ENCODE measurements at places on chromosomes 1 and 21. TPM values are rescaled to one million over a fixed set of nuclear protein-coding genes. Genes with fewer than 3 reads are reported as not detected.
A peak's percentile ranks its signal among the peaks of the same experiment; 100 is the strongest.

- no peak for DNase-seq
Observed at GRCh38 chr1:44534771-44535170, 129.7 kb downstream of the RNF220 start.

Gene DCDC2B
- total RNA-seq, result not detected

GRCh38 chr21:14987370-14988170 lies 77.2 kb downstream of the NRIP1 start:
- no peak for DNase-seq

GRCh38 chr1:76285578-76286135 lies 211.1 kb downstream of the ST6GALNAC3 start:
- DNase-seq, result no peak

DNA sequence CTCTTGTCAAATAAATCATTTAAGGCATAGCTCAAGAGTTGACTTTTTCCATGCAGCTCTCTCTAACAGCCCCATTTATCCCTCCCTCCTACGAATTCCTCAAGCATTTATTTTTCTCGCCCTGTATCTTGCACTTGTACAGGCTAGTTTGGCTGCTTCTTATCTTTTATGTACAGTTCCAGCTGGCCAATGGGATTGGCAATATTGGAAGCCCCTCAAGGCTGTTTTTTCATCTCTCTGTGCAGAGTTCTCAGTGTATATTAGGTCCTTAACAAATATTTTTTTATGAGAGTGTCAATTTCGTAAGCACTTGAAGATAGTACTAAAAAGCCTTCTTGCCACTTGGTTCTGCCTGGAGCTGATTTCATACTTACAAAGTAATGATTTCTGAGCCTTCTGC lies 356.0 kb downstream of the ST6GALNAC3 start:
- no peak for DNase-seq

DNA sequence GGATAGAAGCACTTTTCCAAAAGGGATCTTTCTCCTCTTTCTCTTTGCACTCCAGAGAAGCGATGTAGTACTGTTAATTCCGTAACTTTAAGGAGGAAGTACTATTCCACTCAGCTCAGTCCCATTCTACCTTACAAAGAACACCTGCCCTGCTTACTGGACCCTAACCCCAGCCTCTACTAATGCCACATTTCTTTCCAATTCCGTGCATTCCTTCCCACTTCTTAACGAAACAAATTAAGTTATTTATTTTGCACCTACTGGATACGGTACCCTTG lies 511 bp downstream of the NDC1 start:
- no peak for DNase-seq

GRCh38 chr1:9389968-9390367 lies 97.3 kb downstream of the SPSB1 start:
- no peak for DNase-seq

GRCh38 chr1:84991097-84991920 lies 5.6 kb downstream of the MCOLN2 start:
- no peak for DNase-seq

Gene C8B
- total RNA-seq, result not detected

DNA sequence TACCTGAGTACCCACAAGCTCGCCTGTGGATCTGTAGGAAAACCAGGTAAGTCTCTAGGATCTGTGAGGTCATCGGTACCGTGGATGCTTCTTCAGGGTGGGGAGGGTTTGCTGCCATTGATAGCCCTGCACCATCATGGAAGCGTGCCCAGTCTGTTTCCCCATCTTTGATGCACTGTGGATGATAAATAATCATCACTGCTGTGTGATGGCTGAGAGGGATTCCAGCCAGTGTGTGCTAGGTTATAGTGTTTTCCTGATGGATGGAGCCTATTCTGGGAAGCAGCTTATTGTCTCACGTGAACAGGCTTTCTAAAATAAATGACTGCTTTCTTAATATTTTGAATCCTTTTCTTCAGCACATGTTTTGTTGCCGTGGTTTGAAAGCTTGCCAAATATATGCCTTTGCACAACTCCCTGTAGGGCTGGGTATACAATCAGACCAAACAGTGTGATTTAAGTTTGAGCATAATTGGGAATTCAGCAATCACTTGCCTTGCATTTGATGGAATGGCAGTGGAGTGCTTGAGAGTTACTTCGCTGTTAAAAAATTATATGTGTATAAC lies 113.8 kb downstream of the CAMTA1 start:
- no peak for DNase-seq

GRCh38 chr1:77476475-77476874 lies 194.7 kb downstream of the AK5 start:
- DNase-seq, result no peak

Gene DRAXIN
- total RNA-seq, result 0.36 TPM

GRCh38 chr1:227766015-227766634 lies 30.9 kb downstream of the SNAP47 start:
- peak; percentile 45 for DNase-seq

Gene LACTBL1
- not detected for total RNA-seq

GRCh38 chr1:203204756-203205155 lies 18.3 kb upstream of the CHI3L1 start:
- DNase-seq, result peak; percentile 82

Gene RAB7B
- total RNA-seq, result 17.5 TPM

- DNase-seq, result no peak
Observed at GRCh38 chr1:3464649-3465025, 10.2 kb downstream of the ARHGEF16 start.

DNA sequence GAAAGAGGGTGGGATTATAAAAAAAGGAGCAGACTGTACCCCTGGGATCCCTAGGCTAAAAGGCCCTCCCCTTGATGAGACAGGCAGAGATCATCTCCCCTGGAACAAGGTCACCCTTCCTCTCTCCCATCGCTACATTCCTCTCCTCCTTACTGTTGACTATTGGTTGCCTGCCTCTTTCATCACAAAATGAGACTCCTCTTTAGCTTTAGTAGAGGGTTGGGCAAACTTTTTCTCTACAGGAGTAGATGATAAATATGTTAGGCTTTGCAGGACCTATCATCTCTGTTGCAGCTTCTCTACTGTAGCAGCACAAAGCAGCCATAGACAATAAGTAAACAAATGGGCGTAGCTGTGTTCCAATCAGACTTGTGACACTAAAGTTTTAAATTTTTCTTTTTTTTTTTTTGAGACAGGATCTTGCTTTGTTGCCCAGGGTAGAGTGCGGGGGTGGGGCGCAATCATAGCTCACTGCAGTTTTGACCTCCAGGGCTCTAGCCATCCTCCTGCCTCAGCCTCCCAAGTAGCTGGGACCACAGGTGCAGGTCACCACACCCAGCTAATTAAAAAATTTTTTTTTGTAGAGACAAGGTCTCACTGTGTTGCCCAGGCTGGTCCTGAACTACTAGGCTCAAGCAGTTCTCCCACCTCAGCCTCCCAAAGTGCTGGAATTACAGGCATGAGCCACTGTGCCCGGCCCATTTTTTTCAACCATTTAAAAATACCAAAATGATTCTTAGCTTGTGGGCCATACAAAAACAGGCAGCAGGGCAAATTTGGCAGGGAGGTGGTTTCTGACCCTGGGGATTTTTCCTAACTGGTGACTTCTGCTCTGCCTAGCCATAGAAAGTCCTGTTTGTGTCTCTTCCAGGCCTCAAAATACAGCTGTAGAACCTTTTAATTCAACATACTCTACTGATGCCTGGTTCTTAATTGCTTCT lies 15.1 kb downstream of the MCL1 start:
- DNase-seq, result no peak

DNA sequence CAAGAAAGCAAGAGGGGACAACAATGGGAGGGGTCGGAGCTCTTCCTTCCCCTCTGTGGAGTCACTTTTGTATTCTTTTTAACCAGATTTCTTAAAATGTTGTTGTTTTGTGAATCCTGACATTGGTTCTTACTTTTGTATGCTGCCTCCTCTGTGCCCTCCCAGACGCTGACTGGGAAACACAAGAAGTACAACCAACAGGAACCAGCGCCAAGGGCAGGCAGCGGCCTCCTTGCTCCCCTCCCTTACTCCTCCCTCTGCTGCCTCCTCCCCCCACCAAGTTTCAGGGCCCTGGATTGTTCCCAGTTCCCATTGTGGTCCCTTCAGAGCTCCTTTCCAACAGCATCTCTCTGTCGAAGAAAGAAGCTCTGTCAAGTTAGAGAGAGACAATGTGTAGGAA lies 111.1 kb downstream of the BRINP2 start:
- DNase-seq, result no peak

All from MG63 (cell line).